NCI-H2171 treated with DMSO at 0.1 percent for 48 hours (cell line): ENCODE measurements at places on chromosomes 16 and 17.

DNA sequence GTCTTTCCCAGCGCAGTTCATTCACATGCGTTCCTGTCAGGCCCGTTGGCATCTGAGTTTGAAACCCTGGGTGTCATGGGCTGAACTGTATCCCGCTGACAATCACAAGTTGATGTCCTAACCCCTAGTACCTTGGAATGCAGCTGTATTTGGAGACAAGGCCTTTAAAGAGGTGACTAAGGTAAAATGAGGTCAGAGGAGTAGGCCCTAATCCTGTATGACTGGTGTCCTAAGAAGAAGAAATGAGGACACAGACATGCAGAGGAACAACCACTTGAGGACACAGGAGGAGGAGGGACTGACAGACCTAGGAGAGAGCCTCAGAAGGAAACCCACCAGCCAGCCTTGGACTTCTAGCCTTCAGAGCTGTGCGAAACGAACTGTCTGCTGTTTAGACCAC is 33.1 kb downstream of the TRPV2 start:
- no peak for DNase-seq

DNA sequence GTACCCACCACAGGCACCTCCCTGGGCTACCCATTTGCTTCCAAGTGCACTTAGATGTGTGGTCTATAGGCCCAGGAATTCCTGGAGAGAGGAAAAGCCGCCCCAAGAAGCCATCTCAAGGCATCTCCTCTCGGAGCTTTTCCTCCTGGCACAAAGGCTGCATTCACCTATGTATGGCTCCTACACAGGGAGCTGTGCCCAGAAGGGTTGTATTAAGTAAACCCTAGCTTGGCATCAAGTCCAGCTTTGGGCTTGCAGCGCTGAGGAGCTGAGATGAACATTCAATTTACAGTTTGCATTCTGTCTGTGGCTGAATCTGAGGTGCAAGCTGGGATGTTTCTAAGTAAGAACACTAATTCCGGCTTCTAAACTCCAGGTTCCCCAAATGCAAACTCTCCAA is 81.3 kb downstream of the CDYL2 start:
- DNase-seq = no peak

GRCh38 chr16:18062713-18063112 is 273.8 kb downstream of the NPIPA8 start:
- no peak for DNase-seq

- DNase-seq = no peak
Observed at GRCh38 chr17:49552070-49552751, 23.5 kb upstream of the NXPH3 start.

- no peak for DNase-seq
Observed at GRCh38 chr17:73586921-73587602, 57.2 kb downstream of the SDK2 start.

- peak; percentile 20 for DNase-seq
Observed at GRCh38 chr17:80124351-80124981, 22.5 kb downstream of the EIF4A3 start.

- DNase-seq = no peak
Observed at GRCh38 chr17:43552229-43552837, 6.2 kb upstream of the ETV4 start.
